Stimulated activated CD8-positive, alpha-beta memory T cell treated with anti-CD3 and anti-CD28 coated beads, Interleukin-15, amount 100 ng/mL, for 24 hours (primary cell): ENCODE measurements at places on chromosomes 12 and 14.

GRCh38 chr12:128442096-128442495 is 175.1 kb downstream of the TMEM132C start:
- no peak for DNase-seq

DNA sequence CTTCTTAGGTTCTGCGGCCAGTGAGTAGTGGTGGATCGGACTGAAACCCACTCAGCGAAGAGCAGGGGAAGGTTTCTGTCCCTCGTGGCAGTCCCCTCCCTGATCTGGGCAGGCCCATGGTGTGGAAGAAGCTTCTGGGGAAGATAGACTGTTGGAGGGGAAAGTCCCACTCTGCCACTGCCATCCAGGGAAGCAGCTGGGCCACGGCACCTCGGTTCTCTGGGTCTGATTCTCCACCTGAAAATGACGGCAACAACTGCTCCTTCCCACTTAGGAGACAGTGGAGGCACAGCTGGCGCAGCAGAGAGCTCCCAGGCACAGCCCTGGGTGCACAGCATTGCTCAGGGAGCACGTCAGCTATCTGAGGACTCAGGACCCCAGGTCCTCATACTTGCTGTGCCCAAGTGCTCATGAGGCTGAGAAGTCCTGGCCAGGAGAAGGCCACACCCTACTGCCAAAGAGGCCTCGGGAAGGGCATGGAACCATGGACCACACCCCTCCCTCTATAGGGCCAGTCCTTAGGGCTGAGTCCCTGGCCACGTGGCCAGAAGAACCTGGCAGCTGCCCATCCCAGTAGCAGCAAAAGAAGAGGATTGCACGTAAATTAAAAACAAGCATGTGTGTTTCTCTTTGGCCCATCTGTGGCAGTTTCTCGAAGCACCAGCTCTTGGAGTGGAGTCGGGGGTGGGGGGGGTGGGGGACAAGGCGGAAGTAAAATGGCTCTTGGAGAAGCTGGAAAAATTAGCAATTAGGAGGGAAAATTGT is 85.3 kb upstream of the BCL11B start:
- no peak for DNase-seq

DNA sequence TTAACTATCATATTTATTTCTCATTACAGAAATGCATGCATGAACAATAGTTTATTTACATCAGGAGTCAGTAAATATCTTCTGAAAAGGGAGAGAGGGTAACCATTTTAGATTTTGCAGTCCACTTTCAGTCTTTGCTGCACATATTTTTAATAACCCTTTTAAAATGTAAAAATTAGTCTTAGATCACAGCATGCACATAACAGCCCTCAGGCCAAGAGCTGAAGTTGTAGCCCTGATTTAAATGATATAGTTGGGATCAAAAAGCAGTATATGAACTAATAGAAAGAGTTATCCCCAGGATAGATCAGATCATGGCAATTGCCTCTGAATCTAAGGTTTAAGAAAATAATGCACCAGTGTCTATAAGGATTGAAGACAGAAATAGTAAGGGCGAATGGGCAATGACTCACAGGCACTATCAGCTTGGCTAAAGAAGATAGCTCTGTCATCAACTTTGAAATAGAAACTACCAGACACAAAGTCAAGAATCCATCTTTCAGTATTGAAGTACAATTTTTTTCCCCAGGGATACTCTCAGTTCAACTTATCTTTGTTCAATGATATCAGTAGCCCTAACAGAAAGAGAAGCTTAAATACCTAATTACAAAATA is 13.1 kb upstream of the CLEC7A start:
- DNase-seq = no peak

- DNase-seq = no peak
Measured at GRCh38 chr14:50728836-50729235, 60.7 kb upstream of the SAV1 start.

- no peak for DNase-seq
Measured at GRCh38 chr12:7145671-7146070, 15.5 kb downstream of the CLSTN3 start.

- no peak for DNase-seq
Measured at GRCh38 chr12:57085999-57086492, 2.9 kb upstream of the NAB2 start.
